Spleen (tissue), 13 donors: ENCODE measurements at places on chromosomes 7 and 10. TPM values are rescaled to one million over a fixed set of nuclear protein-coding genes. Genes with fewer than 3 reads are reported as not detected.

Gene FRMPD2
- not detected for total RNA-seq

Gene GPR37
- total RNA-seq = 2.2 TPM

Gene CDC14C
- total RNA-seq = not detected

Gene ZDHHC4
- total RNA-seq = 37.6 TPM

Gene WNT16
- total RNA-seq = 0.51 TPM

Gene SEPTIN14
- 0.09 TPM for total RNA-seq
